Hematopoietic multipotent progenitor cell treated with erythropoietin and hydrocortisone succinate and interleukin-3 and kit ligand, for 6 days (in vitro differentiated cells): ENCODE measurements at places on chromosomes 1 and 21.

DNA sequence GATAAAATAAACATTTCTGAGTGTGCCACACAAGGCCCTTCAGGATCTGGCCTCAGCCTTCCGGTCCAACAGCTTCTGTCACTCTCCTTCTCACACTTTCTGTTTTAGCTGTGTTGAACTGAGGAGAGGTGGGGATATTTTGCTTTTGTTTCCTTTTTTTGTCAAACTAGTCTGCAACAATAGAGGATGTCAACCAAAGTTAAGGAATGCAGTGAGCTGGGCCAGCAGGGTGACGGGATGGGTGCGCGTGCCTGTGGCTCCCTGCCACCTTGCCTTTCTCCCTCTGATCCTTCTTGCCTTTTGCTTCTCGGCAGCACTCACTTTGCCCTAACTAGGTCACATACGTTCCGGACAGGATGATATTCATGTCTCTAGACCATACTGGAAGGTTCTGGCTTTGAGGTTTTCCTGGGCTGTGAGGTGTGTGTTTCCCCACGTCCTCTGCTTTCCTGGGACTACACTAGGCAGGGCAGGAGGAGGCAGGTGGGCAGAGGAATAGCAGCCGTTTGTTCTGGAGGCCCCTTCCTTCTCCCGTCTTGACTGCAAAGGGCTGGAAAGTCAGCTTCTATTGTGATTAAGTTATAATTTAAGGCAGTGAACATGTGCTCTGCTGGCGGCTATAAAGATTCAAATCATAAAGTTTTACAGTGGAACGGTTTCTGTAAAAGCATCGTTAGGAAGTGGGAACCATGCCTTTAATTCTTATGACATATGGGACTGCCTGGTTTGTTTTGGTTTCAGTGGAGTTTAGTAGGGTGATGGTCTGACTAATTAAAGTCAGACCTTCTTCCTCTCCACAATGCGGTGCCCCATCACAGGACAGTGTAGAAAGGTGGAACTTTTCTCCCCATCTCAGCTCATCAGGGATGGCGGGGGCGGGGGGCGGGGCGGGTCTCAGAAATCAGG, 67.8 kb downstream of the RNF220 start:
- no peak for DNase-seq

DNA sequence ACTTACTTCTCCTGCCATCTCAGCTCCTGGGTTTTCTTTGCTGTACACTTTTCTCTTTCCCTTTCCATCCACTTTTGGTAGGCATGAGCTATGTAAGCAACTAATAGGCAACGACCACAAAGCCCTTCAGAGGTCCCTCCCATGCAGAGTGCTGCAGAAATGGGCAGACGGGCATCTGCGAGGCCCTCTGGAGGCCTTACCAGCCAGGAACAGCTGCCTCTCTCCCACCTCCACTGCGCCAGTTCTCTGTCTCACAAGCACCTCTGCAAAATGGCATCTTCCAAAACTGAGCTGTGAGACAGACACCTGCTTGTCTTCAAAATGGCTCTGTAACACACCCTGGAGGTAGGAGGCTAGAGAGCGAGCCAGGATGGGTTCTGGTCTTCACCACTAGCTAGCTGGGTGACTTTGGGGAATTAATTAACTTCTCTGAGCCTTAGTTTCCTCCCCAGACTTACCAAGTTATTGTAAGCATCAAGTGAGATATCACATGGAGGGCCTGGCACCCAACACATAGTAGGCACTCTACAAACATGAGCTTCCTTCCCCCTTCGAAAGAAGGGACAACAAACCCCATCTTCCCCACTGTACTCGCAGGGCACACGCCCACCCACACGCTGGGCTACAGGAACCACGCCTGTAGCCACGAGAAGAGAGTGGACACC, 62.0 kb downstream of the BCAR3 start:
- DNase-seq: peak; percentile 65

DNA sequence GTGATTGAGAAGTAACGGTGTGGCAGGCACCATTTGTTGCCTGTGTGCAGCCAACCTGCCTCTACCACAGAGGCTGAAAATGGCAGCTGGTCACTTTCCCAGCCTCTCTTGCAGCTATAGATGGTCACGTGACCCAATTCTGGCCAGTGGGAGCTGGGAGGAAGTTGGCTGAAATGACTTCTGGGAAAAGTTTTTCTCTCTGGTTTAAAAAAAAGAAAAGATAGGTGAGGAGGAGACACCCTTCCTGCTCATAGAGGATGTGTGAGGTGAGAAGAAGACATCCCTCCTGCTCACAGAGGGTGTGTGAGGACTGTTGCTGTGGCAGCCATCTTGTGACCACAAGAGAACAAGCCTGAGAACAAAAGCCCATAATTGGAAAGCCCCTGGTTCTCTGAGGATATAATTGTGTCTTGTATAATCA, 122.8 kb downstream of the SYF2 start:
- no peak for DNase-seq

DNA sequence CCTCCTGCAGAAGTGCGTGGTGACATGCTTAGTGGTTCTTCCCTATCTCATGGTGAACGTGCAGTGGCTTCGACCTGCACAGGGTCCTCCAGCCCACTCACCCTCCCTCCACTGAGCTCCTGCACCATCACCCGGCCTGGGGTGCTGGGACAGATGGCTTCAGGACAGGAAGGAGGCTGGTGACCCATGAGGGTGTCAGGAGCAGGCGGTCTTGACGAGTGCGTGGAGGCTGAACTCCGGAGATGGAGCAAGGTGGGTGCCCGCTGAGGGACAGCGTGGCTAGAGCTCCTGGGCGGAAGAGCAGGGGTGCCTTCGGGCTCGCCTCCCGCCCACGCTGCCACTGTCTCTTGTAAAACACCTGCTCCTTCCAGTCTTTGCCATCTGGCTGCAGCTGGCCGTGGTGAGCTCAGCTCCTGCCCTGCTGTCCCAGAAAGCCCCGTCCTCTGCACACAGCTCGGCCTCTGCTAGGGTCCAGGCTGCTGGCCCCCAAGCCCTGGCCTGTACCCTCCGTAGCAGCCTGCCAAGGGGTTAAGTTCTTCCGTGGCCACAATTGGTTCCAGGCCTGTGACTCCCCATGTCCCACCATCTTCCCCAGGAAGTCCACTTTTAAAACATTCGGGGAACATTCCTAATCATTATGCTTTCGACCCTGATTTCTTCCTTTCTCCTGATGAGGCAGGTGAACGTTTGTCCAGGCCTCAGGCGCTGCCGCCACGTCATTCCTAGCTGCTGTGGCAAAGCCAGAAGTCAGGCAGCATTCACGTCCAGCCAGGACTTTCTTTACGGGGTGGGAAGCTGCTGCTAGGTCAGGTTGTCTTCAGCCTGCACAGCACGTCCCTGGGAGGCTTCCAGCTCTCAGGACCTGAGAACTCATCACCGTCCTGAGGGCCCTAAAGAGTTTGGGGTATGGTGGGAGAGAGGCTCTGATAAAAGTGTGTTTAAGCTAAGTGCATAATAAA, 8.1 kb downstream of the KRTAP10-1 start:
- no peak for DNase-seq

GRCh38 chr1:95257758-95258157, 23.7 kb downstream of the RWDD3 start:
- DNase-seq: no peak

DNA sequence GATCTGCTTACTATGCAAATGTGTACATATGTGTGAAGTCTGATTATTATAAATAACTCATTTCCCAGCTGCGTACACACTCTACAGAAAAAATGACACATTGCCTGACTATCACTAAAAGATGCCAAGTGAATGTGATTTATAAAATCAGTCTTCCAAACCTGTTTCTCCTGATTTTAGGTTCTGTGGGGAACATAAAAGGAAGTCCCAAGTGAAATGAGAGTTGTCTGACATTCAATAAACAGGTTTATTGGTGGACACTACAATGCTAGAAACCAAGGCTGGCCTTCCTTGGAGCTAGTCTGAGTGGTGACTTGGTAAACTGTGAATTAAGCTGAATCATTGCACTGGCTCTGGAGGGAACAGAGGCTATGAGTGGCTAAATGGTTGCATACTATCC, 287.9 kb upstream of the ESRRG start:
- no peak for DNase-seq
